ENCODE measurements at places on chromosomes 13 and 19. TPM values are rescaled to one million over a fixed set of nuclear protein-coding genes. Genes with fewer than 3 reads are reported as not detected.

The CD177 gene
- total RNA-seq = 0.21 TPM

The RASGRP4 gene
- total RNA-seq = 0.62 TPM

DNA sequence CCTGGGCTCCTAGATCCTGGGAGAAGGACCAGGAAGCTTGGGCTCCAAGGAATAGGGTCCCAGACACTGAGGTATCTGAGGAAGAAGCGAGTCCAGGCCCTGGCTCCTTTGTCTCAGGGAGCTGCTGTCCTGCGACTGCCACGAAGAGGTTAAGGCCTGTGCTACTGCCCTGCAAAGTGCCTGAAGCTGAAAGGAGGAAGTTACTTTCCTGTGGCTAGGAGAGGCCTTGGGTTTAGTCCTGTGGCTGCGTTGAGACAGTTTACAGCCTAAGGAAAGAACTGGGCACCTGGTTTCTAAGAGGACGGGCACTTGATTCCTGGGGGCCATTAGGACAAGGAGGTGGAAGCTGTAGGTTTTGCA lies 2.8 kb downstream of the MYADM start:
- no peak for DNase-seq

DNA sequence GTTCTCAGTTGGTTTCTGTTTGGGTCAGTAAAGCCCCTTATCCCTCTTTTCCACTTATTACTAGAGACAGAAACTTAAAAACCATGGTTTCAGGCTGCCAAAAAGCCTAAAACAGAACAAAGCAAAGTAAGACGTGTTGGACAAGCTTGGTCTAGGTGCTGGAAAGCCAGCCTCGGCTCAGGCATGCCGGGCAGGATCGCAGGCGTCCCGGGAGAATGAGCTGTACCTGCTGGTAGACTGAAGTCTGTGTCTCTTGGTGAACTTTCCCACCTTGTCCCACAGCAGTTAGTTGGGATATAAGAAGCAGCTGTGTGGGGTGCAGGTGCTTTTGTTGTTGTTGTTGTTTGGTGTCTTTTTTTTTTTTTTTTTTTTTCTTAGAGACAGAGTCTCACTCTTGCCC lies 20.8 kb downstream of the PRAM1 start:
- no peak for DNase-seq

DNA sequence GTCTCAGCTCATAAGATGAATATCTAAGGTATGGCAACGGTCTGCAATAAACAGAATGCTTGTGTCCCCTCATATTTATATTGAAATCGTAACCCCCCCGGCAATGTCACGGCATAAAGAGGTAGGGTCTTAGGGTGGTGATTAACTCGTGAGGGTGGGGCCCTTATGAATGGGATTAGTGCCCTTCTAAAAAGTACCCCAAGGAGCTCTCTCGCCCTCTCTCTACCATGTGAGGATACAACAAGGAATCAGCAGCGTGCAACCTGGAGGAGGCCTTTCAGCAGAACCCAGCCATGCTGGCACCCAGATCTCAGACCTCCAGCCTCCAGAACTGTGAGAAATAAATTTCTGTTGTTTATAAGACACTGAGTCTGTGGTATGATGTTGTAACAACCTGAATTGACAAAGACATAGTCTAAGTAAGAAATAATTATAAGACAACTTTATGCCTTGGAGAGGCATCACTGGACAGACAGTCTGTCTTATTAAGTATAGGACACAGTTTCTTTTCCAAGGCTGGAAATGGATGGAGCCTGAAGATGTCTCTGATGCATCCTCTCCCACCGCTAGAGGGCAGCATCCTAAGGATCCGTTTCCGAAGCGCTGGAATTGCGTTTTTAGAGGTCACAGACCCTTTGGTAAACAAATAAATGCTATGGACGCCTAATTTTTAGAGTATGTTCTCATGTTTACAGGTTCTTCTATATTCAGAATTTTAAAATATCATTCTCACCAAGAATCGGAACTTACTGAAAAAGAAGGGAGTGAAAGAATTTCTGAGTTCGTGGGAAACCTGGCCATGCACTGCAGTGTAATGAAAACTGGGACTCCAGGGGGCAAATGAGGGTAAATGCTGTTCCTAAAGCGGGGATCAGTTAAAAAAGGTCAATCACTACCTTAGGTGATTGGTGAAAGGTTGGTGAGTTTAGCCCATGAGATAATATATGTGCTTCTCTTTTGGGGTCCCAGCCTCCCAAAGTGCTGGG lies 13.3 kb upstream of the LEUTX start:
- peak; percentile 29 for DNase-seq

GRCh38 chr19:57319869-57320179 lies 448 bp upstream of the ZNF543 start:
- no peak for DNase-seq

GRCh38 chr13:78341032-78341431 lies 262.3 kb downstream of the POU4F1 start:
- DNase-seq = no peak

DNA sequence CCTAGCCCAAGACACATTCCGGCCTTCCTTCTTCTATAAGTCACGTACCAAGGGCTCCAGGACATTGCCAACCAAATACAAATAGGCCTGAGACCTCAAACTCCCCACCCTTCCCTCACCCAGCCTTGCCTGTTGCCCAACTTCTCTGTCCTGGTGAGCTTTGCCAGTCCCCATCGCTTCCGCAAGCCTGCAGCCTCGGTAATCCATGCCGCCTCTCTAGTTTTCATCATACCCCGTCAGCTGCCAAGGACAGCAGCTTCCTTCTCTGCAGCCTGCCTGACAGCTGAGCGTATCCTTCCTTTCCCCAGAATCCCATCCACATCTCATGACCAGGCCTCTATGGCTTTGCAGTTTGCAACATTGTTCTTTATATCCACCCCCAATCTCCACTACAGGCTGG lies 36.6 kb upstream of the POMP start:
- DNase-seq = no peak

Measured in H4 (cell line).